ENCODE measurements at places on chromosomes 2 and 18.

GRCh38 chr2:28926847-28927246, 32.4 kb downstream of the WDR43 start:
- DNase-seq, result no peak

DNA sequence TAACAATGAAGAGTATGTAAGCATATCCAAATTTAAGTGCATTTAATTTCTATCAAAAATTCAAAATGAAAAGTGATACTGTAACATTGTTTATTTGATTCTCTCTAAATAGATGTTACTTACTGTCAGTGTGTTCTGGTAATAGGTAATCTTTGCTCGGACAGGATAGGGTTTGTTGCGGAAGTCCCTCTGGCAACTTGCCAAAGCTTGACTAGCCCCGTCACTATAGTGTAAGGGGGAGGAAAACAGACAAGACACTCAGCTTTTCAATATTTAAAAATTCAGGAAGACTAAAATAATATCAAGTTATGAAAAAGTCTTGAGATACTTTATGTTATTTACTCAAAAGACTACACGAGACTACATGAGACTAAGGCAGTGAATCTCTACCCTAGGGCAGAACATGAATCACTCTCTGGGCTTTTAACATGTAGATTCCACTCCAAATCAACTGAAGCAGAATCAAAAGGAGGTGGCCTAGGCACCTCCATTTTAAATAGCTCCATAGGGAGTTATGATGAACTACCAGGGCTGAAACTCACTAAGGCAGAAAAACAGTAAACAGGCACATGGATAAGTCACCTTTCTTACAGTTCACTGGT, 5.9 kb downstream of the LMAN1 start:
- DNase-seq, result no peak

GRCh38 chr2:63856303-63856603, 14.6 kb downstream of the UGP2 start:
- DNase-seq, result no peak

GRCh38 chr2:30765876-30766470, 41.3 kb downstream of the CAPN13 start:
- DNase-seq, result no peak

DNA sequence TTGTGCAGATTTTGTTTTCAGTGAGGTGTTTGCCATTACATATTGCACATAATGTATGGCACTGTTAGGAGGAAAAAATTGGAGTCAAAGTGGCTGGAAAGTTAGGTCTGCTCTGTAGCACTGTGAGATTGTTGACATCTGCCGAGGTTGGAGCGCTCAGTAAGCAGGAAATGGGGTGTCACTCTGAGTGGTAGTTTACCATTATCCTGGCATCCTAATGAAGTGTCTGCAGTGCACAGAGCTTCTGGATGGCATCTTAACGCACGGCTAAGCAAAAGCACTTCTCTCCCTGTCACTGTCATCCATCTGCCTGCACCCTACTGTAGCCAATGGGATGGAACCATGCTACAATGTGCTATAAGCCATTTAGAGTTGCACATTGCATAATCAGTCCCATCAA, 561.9 kb downstream of the ARHGAP15 start:
- DNase-seq, result no peak

DNA sequence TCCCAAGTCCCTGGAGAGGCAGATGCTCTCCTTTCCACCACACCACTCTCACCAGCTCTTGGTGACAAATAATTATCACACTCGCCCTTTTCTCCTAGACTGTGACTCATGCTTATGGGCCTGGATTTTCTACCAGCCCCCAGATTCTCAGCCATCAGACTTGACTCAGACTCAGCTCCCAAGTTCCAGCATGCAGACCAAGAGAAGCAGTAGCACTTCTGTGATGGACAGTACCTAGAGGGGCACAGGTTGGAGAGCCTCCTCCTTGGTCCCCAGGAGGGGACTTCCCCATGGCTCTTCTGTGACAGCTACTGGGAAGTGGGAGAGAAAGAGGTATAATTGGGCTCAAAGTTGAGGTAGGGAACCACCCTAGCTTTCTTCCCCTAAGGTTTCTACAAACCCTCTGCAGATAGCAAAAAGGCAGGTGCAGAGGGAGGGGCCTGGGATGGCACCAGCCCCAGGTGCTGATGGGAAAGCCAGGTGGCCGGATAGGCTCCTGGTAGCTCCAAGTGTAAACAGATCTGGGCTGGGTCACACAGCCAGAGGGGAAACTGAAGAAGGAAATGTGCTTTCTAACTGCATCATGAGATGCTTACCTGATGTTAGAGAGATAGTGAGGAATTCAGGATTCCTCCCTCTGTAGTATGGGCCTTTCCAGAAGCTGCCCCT, 4.1 kb downstream of the TCF23 start:
- no peak for DNase-seq

DNA sequence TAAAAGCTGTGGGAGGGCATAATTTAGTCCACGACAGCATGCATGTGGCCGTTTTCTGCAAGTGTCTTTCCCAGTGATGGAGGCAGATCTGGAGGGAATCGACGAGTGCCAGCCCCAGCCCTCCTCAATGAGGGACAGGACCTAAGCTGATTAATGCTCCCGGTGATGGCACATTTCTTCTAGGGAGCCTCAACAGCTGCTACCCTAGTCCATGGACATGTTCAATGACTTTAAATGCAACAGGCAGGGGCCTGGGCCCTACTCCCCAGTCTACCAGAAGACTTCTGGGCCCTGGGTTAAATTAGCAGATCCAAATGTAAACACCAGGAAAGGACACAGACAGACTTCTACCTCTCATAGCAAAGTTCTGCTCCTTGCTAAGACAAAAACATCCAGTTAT, 155.1 kb downstream of the ACTR3 start:
- no peak for DNase-seq

- DNase-seq, result peak; percentile 76
Measured at GRCh38 chr2:85551698-85552678, 9.3 kb downstream of the GGCX start.

DNA sequence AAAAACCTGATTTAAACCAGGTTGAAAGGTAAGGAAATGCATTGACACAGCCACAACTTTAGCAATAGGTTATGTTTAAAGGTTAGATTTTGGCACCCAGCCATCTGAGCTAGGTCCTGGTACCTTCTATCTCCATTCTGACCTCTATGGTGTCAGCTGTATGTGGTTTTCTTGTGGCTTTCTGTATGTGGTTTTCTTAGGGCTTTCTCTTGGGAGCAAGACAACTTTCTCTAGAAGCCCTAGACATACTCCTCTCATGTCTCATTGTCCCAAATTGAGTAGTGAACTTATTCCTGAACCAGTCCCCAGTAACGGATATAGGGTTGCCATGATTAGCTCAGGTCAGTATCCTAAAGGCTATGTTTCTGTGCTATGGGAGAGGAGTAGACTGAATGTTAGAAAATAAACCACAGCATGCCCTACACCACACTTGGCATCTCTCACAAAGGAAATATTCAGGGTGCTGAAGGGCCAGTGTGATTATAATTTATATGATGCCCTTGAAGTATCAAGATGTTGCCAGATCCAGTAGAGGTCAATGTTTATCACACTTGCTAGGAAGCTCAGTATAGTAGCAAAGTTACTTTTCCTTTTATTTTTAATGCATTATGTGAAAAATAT, 176.1 kb downstream of the CAPN13 start:
- no peak for DNase-seq

DNA sequence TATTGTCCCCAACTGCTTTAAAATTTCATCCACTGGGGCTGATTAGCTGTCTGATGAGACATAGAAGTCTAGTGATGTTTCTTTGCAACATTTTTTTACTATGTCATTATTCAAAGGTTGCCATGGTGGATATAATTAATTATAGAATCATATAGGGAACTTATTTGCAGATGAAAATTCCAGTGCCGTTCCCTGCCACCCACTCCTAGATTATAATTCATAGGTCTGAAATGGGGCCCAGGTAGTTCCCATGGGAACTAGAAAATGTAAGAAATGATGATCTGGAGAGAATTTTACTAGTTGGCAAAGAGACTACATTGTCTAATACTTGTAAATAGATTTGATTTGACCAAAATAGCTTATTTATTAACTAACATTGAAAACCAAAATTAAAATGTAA, 1496.5 kb upstream of the NXPH2 start:
- no peak for DNase-seq

DNA sequence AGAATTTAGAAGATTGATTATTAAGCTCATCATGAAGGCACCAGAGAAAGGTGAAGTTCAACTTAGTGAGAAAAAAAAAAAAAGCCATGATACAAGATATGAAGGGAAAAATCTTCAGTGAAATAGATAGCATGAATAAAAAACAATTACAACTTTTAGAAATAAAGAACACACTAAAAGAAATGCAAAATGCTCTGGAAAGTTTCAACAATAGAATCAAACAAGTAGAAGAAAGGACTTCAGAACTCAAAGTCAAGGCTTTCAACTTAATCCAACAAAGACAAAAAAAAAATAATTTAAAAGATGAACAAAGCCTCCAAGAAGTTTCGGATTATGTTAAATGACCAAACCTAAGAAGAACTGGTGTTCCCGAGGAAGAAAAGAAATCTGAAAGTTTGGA, 105.5 kb downstream of the GRB14 start:
- no peak for DNase-seq

DNA sequence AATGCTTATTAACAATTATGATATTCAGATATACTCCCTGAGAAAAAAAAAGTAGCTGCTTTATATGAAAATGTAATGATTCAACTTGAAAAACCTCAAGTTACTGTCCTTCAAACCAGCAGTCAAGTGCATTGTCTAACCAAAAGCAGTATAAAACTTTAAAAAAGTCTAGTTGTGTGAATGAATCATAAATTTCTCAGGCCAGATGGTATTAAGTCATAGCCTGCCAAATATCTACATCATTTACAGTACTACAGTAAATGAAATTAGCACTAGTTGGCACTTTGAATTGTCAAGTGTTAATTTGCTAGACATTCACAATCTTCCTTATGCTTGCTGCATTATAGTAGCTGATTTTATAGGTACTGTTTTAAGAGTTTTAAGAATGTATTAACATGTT, 85.9 kb downstream of the CBLN2 start:
- DNase-seq, result no peak

DNA sequence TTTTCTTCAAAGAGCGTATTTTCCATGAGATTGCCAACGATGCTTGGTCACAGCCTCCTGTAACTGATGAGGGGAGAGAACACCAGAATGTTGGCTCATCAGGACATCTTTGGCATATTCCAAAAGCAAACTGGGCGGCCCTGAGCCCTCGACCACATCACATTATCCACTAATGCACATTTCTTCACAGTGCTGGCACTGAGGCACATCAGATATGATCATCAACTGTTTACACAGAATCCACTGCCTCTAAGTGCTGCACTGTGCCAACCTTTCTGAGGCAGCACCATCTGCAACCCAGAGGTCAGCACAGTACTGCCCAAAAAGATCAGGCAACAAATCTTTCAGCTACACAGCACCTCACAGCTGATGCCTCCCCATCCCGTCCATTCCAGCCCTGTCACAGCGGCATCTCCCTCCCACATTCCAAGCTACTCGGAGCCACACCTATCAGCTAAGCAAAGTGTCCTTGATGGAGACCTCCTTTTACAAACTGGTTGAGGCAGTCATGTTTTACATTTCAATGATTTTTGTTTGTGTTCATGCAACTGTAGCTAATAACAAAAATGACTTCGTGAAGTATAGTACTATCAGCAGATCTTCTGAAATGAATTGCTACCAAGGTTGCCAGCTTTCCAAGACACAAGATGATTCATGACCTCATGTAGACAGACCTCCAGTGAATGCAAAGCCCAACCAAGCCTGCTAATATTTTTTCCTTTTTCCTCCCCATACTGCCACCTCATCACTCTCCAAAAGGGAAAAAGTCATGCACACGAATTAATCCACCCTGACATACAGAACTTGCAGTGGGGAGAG, 32.3 kb downstream of the MYO5B start:
- DNase-seq, result no peak

- no peak for DNase-seq
Measured at GRCh38 chr2:159860581-159861310, 62.7 kb upstream of the CD302 start.

DNA sequence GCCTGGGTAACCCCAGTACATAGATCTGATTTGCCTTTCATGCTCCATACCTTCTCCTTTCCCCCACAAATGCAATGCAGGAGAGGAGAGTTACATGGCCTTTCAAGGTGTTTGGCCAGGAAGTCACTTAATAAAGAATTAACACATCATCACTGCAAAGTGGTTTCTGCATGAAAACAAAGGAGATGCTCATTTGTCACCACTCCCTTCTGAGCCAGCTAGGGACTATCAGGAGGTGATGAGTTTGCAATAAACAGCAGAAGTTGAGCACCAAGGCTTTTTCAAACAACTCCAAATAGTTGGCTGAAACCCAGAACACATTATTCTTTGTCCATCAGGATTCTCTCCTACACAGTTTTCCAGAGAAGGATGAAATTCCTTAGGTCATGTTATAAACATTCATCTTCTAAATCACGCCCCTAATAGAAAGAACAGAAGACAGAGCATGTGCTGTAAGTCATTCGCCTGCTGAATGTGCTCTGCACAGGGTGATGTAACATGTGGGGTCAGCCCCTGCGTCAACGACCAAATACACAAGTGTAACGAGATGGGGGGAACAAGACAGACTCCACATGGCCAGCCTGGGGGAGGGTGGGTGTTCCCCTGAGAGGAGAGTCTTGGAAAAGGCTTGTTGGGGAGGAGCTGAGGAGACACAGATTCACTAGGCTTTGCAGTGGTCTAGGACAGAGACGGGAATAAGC, 87.3 kb upstream of the RMDN2 start:
- peak; percentile 67 for DNase-seq

GRCh38 chr2:20650393-20650876, 463 bp downstream of the HS1BP3 start:
- DNase-seq, result no peak

GRCh38 chr2:73205611-73206010, 3.2 kb downstream of the NOTO start:
- no peak for DNase-seq

- no peak for DNase-seq
Measured at GRCh38 chr2:134352844-134353243, 99.0 kb downstream of the MGAT5 start.

DNA sequence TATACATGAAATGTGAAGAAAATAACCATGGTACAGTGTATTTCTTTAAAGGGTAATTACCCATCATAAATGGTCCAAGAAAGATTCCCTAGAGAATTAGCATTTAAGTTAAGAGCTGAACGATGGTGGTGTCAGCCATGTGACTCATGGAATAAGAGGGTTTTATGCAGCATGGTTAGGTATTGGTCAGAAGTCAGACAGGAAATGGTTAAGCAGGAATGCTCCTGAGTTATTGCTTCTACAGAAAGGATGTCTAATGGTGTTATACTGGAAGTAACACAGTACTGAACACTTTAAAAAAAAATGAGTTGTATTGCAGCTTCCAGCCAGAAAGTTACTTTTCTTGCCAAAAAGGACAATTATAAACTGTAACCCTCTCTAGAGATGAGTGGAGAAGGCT, 72.7 kb upstream of the UBE2E3 start:
- no peak for DNase-seq

GRCh38 chr2:44833171-44834069, 108.1 kb upstream of the SIX3 start:
- DNase-seq, result no peak

DNA sequence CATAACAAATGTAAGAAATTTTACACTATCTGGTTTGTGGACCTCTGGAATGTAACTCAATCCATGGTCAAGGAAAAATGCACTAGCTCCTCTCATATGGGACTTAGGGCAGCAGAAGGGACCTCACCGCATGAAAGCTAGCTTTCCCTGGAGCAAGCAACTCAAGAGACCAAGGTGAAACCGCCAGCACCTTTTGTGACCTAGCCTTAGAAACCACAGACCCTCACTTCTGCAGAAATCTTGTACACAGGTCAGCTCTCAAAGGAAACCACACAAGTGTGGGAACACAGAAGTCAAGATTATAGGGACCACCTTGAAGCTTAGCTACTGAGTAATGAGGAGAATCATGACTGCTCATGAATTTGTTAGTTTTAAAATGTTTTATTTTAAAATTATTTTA, 222.5 kb downstream of the DLGAP1 start:
- no peak for DNase-seq

Data from Right ventricle myocardium inferior (tissue), 1 donor.